ENCODE measurements at places on chromosomes 12 and 14.

- no peak for DNase-seq
These were observed 1.8 kb downstream of the OR6C74 start for GRCh38 chr12:55246159-55246558.

- no peak for DNase-seq
These were observed 57.2 kb downstream of the SIX6 start for GRCh38 chr14:60566101-60566500.

DNA sequence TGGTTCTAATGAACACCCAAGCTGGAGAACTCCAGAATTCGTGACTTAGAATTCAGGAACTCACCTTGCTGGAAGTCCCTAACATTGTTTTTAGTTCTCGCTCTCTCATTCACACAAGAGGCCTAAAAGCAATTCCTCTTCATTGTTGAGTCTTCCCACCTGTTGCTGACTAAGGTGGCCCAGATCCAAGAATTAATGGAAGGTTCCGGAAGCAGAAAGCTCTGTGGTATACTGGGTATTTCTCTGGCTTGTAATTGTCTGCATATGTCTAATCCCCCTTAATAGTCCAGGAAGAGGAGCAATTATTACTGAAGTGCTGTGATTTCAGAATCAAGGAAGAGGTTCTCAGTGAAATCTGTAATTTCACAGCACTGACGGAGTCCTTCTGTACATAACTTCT, 31.4 kb downstream of the TMEM233 start:
- no peak for DNase-seq

DNA sequence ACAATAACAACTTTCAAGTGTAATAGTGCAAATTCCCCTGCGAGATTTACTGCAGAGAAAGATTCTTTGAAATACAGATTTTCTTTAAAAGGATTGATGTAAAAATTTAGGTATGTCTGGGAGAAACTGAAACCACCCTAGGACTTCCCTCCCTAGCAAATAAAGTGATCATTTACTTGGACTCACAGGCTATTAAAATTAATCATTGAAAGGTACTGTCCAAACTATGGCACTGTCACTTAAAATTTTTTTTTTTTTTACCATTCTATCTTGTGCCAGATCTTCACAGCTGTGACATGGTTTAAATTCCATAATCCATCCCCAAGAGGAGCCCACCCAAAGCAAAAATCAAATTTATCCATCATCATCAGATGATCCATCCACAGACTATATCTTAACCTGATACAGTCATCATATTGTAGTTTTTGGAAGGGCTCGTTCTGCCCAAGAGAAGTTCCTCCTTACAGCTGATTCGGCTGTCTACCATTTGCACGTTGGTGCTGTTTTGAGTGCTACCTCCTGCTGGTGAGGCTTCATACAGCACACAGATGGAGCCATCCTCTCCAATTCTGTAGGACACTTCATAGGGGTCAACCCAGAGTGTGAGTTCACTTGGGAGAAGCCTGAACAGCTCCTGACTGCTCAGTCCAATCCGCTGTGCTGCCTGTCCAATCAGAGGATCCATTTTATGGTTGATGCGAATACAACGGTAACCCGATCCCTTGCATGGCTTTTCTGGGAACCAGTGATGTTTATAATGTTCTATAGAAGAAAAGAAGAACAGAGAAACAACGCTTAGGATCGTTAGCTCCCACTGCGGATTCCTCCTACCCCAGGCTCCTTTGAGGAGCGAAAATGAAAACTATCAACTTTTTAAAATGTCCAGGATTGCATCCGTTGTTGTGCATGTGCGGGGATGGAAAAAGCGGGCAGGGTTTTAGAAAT, 1.7 kb downstream of the BTG1 start:
- peak; percentile 87 for DNase-seq

GRCh38 chr14:76541594-76542219, 165.8 kb downstream of the ESRRB start:
- no peak for DNase-seq

GRCh38 chr12:7628381-7628961, 37.2 kb downstream of the APOBEC1 start:
- no peak for DNase-seq

DNA sequence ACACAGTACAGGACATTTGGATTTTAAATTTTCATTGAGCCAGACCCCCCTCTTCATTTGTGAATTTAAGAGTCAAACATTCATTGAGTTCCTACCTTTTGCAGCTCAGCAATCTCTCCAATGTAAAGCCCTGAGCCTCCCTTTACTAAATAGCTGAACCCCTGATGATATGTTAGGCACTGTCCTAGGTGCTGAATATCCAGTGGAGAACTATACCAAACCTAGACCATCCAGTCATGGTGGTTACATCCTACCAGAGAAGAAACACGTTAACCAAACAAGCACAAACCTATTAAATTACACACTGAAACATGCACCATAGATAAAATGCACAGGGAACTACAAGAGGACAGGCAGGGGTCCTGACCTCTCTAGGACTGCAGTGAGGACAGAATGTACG, 1585.3 kb upstream of the TMEM132C start:
- DNase-seq, result no peak

- DNase-seq, result no peak
These were observed 13.9 kb upstream of the DEGS2 start for GRCh38 chr14:100173353-100173752.

GRCh38 chr12:104604995-104605675, 148.4 kb downstream of the CHST11 start:
- DNase-seq, result no peak

DNA sequence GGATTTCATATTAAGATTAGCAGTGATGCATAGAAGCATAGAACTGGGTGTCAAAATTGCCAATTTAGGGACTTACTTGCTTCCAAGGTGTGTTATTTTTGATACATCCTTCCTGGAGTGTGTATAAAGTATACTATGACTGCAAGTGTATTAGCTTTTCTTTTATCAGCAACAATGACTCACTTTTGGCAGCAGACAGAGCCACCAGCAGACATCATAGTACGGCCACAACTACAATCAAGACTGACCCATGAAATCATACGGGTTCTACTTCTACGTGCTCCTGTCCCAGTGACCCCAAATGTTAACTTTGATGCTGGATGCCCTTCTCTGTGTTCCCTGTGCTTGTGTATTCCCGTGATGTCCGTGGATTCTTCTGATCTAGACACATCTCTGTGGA, 443.9 kb downstream of the TMEM132D start:
- no peak for DNase-seq

GRCh38 chr12:42603246-42603990, 13.9 kb upstream of the PRICKLE1 start:
- no peak for DNase-seq

DNA sequence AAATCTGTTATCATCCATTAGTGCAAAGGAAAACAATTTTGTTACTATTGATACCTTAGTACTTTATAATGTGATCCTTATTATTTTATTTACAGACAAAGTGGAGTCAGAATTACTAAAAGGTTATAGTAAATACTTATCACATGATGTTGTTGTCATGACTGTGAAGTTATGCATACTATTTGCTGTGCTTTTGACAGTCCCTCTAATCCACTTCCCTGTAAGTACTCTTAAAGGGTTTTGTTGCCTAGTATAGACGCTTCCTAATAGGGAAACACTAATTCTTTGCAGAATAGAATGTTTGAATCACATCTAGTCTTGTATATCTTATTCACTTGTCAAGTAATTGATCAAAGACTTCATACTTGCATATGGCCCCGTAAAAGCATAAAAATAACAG, 69.4 kb downstream of the SLC38A6 start:
- no peak for DNase-seq
